ENCODE measurements at places on chromosomes 11 and 22.

GRCh38 chr11:118415062-118415738 is 13.8 kb downstream of the ATP5MG start:
- DNase-seq: no peak

GRCh38 chr11:7851391-7851790 is 54.6 kb upstream of the OR5P2 start:
- DNase-seq: no peak

- DNase-seq: no peak
These were observed 3.7 kb downstream of the CTTN start for GRCh38 chr11:70402016-70402415.

DNA sequence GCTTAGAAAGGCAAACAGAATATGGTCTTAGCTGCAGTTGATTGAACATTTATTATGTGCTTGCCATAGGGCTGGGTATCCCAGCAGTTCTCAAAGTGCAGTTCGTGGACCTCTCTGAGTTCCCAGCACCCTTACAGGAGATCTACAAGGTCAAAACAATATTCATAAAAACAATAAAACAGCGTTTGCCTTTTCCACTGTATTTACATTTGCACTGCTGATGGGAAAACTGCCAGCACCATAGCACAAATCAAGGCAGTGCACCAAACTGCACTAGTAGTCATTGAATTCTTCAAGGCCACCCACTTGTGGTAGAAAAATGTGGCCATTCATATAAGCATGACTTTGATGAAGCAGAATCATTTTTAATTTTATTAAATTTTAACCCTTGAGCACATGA is 128.1 kb downstream of the CCDC34 start:
- no peak for DNase-seq

DNA sequence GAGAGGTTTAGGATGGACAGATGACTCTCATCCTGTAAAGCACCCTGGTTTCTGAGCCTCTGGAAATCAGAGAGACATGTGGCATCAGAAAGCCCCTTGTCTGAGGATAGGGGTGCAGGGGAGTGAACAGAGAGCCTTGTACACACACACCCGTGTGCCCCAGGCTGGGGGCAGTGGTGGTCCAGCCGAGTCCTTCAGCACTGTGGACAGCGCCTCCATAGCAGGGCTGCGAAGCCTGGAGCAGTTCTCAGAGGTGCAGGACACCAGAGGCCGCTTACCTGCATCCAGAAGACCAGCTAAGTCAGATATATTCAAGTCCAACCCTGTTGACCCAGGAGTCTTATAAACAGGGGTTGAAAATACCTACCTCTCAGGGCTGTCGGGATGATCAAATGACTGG is 11.5 kb upstream of the IGSF9B start:
- DNase-seq: no peak

DNA sequence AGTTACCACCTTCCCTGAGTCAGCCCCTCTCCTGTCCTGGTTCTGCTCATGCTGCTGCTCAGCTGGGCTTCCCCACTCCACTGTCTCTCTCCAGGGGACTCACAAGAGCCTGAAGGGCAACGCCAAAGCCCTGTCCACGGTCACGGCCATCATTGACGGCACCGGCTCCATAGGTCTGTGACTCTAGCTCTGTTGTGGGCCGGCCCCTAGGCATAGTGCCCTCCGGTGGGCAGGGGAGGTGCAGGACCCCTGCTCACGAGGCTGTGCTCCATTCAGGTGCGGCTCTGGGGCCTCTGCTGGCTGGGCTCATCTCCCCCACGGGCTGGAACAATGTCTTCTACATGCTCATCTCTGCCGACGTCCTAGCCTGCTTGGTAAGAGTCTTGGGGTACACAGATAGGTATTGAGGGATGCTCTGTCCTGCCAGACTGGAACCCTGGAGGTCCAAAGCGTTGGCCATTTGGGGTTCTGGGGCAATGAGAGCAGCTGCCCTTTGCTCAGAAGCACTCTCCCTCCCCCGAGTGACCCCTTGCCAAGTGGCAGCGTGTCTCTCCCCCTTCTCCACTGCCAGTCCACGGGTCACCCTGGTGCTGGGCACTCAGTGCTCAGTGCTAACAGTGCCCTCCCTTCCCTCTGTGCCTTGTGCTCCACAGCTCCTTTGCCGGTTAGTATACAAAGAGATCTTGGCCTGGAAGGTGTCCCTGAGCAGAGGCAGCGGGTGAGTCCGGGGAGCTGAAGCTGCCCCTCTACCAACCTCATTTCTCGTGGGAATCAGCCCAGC is 22.4 kb downstream of the SLC37A2 start:
- no peak for DNase-seq

DNA sequence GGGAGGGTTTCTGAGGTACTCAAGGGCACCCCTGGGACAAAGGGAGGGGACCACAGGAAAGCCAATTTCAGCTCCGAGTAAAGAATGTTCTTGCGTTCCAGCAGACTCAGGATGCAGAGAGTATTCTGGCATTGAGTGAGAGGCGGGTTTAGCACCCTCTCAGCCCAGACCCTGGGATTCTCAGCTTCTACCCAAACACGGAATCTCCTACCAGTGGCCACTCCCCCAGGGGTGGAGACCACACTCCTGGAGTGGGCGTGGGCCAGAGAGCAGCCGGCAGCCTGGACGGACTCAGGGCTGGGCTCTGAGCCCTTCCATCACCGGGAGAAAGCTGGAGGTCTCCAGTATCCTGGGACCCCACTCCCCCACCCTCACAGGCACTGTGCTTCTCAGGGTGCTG is 26.1 kb upstream of the TTLL12 start:
- DNase-seq: no peak

DNA sequence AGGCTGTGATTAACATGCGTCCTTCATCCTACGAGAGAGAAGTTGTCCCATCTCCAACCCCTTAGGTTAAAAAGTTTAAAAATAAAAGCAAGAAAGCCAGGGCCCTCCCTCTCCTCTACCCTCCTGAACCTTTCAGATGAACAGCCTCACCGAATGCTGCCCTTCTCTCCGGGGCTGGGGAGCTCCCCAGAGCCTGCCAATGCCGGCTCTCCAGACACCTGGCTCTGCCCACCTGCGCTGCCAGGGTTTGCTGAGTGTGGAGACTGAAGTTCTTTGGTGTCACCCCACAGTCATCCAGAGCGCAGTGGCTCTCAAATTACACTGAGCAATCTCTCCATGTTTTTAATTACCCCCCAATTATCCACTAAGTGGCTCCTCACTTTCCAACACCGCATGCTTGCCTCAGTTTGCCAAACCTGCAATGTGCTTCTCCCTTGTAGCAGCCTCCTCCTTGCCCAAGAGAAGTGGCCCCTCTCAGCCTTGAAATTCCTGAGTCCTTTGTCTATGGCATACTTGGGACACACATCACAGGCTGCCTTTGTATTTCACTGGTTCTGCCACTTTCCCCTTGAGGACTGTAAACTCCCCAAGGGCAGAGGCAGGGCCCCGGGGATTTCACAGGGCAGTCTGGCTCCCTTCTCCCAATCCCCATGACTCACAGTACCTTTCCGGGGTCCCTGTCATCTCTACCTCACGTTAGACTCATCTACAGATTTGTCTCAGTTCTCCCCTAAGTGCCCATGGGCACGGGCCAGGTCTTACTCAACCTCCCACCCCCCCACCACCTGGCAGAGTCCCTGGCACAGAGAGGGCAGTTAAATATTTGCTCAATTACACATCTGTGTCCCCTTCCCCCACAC is 2.0 kb downstream of the MYH9 start:
- DNase-seq: peak; percentile 55

- DNase-seq: no peak
These were observed 59.6 kb downstream of the ST14 start for GRCh38 chr11:130219148-130219547.

DNA sequence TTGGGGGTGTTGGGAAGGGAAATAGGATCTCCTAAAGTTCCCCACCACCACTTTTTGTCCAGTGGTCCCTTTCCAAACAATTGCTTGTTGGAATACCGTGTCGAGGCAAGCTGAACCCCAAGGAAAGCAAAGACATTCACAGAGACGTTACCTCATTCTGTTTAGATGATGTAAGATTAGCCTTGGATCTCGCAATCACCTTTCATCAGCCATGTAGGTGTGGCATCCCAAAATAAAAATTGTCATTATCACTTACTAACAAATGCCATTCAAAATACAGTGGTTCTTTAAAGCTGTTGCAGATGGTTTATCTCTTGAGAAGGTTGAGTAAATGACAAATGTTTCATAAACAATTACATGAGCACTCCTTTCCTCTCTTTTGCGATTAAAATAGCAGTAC is 86.5 kb upstream of the SLC25A18 start:
- no peak for DNase-seq

- no peak for DNase-seq
These were observed 19.6 kb downstream of the THAP12 start for GRCh38 chr11:76361374-76361773.

DNA sequence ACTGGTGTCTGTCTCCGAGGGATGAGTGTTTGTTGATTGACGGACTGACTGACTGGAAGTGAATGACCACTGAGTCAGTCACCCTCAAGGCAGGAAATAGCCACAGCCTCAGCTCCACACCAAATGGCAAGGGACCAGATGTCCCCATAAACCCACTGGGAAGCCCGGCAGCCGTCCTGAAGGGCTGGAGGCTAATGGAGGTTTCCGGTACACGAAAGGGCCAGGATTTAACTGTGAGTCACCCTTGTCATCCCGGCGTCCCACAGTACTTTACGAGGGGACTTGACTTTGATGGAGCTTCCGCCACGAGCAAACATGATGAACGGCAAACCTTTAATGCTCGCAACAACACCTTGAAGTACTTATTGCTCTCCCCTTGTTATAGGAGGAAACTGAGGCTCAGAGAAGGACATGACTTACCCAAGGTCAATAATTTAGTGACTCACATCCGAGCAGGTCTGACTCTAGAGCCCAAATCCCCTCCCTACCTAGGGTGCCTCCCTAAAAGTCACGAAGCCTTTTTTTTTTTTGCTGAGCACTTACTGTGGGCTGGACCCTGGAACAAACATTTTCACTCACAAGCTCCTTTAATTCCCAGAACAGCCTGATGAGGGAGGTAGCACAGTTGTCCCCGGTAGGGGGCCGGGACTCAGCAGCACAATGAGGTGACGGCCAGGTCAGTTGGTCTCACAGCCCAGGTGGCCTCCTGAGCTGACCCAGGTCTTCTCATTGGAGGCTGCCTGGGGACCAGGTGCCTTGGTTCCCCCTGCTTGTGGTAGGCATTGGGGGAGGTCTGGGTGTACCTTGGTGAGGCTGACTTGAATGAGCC is 25.2 kb upstream of the GCAT start:
- no peak for DNase-seq

- DNase-seq: no peak
These were observed 5.9 kb upstream of the DNAJB13 start for GRCh38 chr11:73944901-73945300.

GRCh38 chr11:17529844-17530185 is 14.4 kb downstream of the USH1C start:
- DNase-seq: no peak

DNA sequence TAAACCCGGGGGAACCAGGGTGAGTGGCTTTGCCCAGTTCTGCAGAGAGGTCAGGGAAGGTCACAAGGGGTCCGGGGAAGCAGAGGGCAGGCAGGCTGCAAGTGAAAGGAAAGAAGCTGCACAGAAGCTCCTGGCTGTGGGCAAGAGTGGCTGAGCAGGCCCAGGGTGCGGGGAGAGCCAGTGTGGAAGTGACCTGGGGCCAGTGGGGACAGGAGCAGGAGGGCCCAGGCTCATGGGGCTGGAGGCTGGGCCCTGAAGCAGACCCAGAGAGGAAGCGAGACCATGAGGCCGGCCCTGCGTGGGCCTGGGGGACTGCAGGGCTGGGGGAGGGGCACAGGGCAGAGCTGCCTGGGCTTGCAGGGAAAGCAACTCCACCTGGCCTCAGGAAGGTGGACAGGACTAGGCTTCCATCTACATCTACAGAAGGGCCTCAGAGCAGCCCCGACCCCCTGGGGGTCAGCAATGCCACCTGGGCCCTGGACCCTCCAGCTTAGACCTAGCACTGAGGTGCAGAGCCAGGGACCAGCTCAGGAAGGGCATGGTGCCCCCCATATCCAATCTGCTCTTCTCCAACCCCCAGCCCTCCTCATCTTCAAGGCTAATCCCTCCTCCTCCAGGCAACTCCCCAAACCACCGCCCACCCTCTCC is 11.6 kb downstream of the IGF2 start:
- DNase-seq: no peak

DNA sequence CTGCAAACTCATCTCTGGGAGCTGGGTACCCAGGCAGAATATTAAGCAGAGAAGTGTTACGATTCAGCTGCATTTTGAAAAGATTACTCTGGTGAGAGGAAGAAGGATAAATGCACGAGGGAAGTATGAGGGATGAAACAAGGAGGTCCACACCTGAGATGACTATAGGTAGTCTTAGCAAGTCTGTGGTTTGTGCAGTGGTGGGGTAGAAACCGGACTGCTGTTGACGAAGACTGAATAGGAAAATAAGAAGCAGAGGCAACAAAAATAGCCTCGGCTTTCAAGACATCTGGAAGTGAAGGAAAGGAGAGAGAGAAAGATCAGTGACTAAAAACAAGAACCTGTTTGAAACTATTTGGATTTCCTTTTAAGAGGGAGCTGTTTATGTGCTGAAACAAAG is 810.8 kb downstream of the OPCML start:
- no peak for DNase-seq

- DNase-seq: no peak
These were observed 60.7 kb downstream of the CDKN1C start for GRCh38 chr11:2824851-2825250.

GRCh38 chr11:121415856-121416255 is 36.3 kb upstream of the SORL1 start:
- DNase-seq: no peak

DNA sequence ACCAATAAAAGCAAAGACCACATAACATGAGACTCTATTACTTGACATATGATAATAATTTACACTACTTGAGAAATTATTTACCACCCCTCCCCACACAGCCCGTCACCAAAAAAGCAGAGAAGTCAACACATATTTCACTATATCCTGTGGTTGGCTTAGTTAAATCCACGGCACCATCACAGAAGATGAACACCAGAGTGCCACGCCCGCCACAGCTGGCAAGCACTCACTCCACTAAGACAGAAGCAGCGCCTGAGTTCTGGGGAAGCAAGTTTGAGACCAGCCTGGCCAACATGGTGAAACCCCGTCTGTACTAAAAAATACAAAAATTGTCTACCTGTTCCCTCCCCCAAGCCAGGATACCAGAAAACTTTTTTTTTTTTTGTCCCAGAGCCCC is 53.1 kb downstream of the PACSIN2 start:
- DNase-seq: peak; percentile 28

DNA sequence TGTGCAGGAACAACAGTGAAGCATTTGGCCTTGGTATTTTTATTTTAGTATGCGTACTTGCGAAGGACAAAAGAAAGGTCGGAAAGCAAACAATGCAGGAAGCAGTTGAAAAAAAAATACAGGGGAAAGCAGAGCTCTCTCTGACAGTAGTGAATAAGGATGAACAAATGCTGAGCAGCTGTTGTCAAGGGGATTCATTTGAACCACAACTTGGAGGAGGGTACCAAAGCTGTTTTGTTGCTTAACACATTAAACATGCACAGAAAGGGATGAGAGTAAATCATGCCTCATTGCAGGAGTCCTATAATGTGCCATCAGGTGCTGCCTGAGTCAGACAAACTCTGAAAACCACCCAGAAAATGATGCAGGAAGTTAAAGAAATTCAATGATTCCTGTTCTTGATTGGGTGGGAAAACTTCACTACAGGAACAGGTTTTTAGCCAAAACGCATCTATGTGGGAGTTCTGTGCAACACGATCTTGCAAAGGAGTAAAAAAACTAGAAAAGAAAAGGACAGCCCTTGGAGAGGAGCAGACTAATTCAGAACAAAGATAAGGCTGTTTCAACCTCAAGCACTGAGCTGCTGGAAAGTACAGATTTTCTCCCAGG is 2113.5 kb downstream of the LRRC4C start:
- DNase-seq: no peak

GRCh38 chr11:69513663-69514224 is 32.3 kb downstream of the LINC01488 start:
- no peak for DNase-seq

- peak; percentile 51 for DNase-seq
These were observed 22.1 kb upstream of the CTR9 start for GRCh38 chr11:10728789-10729472.

All from fibroblast of gingiva (primary cell).